Stimulated activated CD4-positive, alpha-beta T cell treated with anti-CD3 and anti-CD28 coated beads, Interleukin-1b, Interleukin-23, amount 100 ng/mL, for 4 hours (primary cell): ENCODE measurements at places on chromosomes 4 and X.
A peak's percentile ranks its signal among the peaks of the same experiment; 100 is the strongest.

DNA sequence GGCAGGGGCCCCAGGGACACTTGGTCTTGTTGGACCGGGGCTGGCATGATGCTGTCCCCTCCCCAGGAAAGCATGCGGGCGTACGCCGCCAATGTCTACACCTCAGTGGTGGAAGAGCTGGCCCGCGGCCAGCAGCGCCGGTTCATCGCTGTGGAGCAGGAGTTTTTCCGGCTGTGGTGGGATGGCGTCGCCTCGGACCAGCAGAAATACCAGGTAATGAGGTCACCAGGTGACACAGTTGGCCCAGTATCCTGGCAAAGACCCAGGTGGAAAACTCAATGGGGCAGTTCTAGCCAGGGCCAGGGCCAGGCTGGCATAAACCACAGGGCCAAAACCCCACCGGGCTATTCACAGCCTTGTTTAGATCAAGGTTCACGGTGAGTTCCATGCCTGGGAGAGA is 1.5 kb downstream of the MAN2B2 start:
- no peak for DNase-seq

DNA sequence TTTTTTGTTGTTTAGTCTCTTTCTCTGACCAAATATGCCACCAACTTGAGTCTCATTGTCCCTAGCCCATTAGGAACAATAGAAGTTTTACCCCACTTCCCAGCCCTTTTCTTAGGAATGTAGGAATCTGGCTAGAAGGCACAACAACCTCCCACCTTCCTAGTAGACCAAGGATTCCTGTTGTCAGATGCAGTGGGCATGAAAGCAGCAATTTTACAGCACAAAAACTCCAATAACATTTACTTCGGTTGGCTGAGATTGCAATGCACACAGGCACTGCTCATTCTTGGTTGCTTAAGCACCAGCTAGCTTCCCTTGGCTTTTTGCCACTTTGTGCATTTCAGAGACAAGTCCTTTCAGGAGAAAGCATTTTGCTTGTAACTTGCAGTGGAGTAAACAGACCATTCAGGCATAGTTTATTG is 312.8 kb downstream of the TENM3 start:
- DNase-seq: no peak

GRCh38 chrX:7147413-7147977 is at the start of gene STS:
Gene STS, plus strand, starts transcription at chrX:7147712. Its CDS starts 105,488 bp downstream, at chrX:7253200.
- DNase-seq: peak; percentile 30

- no peak for DNase-seq
Measured at GRCh38 chr4:135194477-135194876, 992.9 kb upstream of the PABPC4L start.

DNA sequence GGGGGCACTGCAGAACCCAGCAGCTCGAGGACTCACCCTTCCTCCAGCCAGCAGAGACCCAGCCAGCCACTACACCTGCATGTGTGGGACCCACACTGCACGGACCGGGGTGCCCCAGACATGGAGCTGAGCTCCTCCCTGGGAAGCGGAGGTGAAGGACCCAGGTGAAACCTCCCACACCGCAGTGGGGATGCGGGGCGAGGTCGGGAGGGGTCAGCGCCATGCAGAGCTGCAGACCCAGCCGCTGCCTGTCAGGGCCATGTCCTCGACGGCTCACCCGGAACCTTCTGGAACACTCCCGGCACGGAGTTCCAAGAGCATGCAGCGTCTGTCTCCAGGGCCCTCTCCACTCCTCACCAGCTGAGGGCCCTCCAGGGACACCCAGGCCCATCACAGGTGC is 42.6 kb downstream of the GAK start:
- no peak for DNase-seq

DNA sequence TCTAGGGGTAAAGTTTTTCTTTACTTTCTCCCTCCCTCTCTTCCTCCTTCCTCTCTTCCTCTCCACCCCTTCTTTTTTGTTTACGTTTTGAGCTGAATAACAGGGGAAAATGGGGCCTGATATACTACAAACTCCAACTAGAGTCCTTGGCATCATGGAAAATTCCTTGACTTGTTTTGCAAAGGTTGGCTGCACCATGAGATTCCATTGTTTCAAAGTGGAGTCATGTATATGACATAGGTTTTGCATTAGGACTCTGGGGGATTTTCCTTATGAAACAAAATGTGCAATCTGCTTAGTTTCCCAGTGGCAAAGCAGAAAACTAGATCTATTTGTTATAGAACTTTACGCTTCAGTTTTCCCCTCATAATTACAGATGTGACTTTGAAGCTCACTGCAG is 233.5 kb upstream of the PGRMC2 start:
- no peak for DNase-seq

DNA sequence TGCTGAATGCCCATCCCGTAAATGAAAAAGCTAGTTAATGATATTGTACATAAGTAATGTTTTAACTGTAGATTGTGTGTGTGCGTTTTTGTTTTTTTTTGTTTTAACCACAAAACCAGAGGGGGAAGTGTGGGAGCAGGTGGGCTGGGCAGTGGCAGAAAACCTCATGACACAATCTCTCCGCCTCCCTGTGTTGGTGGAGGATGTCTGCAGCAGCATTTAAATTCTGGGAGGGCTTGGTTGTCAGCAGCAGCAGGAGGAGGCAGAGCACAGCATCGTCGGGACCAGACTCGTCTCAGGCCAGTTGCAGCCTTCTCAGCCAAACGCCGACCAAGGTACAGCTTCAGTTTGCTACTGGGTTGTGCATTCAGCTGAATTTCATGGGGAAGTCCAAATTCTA is at the start of gene SPP1:
Gene SPP1, plus strand, starts transcription at position 249 of the 400 bp plus-strand sequence. CDS start 1,182 bp downstream, outside the sequence.
- peak; percentile 3 for DNase-seq

DNA sequence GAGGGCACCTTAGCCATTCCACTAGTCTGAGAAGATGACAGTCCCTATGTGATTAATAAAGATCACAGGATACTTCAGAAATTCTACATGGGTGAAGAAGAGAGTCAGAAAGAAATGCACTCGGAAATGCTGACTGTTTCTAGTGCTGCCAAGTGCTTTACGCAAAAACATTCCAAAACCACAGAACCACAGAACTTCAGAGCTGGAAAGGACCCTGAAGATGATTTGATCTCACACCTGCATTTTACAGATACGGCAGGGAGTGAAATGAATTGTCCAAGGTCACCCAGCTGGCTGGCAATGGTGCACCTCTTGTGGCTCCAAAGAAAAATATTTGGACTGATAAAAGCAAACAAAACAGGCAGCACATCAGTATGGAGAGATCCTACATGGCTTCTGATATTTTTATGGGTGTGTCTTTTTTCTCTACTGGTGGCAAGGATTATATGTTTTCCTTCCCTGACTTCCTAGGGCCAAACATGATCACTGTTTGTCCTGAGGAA is 115.9 kb downstream of the MAML3 start:
- no peak for DNase-seq

GRCh38 chr4:111404673-111405072 is 740.6 kb upstream of the FAM241A start:
- no peak for DNase-seq

DNA sequence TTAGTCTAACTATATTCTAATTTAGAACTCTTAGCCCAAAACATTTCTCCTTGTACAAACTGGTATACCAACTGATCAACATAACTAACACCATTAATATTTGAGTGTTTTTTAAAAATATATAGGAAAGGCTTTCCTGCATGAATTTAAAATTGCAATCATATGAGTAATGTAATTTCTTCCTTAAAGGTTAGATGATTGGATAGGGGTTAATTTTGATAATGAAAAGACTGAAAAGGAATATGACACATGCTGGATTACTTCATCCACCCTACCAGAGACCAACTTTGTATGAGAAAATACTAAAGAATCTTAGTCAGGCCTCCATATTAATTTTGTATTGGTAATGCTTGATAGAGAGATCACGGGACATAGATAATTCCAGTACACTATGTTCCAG is 25.1 kb upstream of the PLS3 start:
- DNase-seq: no peak

- no peak for DNase-seq
Measured at GRCh38 chrX:6985537-6985936, 162.0 kb upstream of the STS start.

DNA sequence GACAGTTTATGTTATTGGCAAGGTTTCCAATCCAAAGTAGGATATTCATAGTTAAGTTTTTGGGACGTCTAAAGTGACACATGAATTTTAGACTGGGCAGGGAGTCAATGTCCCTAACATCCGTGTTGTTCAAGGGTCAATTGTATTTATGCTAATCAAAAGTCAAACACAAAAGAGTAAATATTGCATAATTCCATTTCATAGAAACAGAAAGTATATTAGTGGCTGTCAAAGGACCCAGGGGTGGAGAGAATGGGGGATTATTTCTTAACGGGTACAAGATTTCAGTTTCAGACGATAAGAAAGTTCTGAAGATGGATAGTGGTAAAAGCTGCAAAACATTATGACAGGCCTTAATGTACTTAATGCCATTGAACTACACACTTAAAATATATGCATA is 971.8 kb upstream of the AGA start:
- no peak for DNase-seq

- no peak for DNase-seq
Measured at GRCh38 chr4:119048446-119048845, 87.2 kb upstream of the MYOZ2 start.

DNA sequence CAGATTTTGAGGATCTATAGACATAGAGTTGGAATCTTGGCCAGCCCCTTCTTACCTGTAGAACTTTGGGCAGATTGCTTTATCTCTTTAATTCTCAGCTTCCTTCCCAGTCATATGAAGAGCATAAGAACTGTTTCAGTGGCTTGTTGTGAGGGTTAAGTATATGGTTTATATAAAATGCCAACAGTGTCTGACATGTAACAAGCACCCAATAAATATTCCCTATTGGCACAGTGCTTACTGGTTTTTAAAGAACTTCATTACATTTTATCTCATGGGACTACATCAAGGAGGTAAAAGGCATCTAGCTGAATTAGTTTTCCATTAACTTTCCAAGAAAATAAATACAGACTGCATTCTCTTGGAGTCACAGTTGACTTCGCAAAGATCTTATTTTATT is 106.7 kb upstream of the LIMCH1 start:
- no peak for DNase-seq

- DNase-seq: no peak
Measured at GRCh38 chrX:133413218-133413925, 1.9 kb downstream of the GPC4 start.

DNA sequence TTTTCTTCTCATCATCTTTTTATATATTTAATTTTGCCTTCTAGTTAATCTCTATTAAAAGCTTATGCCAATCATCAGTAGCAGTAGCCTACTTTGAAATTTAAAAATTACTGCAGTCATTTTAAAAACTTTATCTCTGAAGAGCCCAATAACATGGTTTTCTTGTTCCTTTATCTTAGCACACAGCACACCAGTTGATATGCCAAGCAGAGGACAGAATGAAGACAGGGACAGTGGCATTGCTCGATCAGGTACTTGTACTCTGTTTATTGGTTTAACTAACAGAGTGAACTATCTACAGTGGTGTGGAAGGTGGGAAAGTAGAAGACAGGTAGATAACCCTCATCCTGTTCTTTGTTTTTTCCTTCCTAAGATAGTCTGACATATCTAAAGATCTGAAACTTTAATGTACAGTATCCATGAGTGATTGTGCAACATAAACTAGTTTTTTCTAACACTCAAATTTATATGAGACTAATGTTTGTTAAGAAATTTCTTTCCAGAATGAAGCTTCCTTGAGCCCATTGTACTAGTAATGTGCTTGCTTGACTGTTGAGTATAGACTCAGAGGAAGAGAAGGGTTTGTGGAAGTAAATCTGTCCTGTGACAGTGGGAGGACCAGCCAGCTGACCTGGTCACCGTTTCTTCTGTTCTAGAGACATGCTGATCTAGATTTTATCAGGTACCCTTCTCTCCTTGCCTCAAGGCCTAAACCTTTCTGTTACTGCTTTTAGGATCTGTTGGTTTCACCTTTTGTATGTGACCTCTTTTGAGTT is 66.6 kb downstream of the FNIP2 start:
- no peak for DNase-seq

DNA sequence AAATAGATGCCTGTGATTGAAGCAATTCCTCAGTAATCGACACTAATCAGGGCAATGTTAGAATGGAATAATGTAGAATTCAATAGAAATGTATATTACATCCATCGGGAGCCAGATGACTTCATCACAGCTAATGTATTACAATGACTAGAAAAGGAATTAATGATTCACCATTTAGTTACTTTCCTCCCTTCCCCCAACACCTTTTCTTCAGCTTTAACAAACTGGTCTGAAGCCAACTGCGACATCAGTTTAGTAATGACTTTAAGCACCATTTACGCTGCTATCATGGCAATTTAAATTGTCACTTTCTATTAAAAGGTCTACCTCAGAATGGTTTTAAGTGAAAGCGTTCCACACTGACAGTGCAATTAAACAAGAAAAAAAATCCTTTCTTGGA is 45.1 kb downstream of the SUPT20HL2 start:
- no peak for DNase-seq

GRCh38 chrX:41670112-41670511 is 18.7 kb upstream of the GPR34 start:
- no peak for DNase-seq

DNA sequence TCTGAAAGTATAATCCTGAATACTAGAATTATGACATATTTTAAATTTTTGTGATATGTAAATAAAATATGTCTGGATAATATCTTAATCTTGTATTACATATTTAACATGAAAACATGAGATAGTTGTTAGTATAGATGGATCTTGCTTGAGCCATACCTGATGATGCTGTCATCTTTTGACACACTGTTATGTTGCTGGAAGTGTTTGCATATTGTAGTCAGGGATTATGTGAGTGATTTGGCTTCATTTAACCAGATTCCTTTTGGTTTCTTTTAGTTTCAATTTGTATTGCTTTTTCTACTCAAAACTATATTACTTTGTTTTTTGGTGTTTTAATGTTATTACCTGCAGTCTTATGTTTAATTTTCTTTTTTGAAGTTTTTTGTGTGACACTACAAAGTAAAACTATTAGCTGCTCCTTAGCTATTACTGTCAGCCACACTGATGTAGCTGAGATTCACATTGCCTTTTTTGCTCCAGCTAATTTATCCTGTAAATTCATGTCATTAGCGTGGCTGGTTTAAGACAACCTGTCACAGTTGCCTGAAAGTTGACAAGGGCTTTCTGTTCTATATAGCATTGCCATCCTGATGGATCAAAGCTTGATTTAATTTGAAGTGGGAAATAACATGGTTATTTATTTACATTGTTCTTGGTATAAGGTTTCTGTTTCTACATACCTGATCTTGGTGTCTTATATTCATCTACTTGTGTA is 33.7 kb downstream of the METAP1 start:
- no peak for DNase-seq

DNA sequence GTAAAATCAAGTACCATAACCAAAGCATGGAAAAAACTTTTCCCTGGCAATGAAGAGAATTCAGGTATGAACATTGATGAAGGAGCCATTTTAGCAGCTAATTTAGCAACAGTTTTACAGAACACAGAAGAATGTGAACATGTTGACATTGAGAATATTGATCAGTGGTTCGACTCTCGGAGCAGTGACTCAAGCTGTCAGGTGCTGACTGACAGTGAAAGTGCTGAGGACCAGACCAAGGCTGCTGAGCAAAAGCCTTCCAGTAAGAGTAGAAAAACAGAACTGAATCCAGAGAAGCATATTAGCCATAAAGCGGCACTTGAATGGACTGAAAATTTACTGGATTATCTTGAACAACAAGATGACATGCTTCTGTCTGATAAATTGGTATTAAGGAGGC is 2.8 kb downstream of the TIGD2 start:
- no peak for DNase-seq
